ENCODE measurements at places on chromosomes 2 and 18.

- DNase-seq, result no peak
These were observed 85.0 kb upstream of the CREB1 start for GRCh38 chr2:207444756-207445155.

DNA sequence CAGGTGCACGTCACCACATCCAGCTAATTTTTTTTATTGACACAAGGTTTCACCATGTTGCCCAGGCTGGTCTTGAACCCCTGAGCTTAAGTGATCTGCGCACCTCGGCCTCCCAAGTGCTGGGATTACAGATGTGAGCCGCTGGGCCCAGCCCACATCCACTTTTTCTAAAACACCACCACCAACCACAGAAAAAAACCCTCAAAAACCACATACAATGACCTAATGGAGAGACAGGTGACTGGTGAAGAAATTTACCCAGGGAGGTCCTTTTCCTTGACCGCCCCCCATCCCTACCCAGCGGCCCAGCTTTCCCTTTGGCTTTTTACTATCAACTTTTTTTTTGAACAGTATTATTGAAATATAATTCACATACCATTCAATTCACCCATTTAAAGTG lies 47.9 kb downstream of the CACNB4 start:
- no peak for DNase-seq

DNA sequence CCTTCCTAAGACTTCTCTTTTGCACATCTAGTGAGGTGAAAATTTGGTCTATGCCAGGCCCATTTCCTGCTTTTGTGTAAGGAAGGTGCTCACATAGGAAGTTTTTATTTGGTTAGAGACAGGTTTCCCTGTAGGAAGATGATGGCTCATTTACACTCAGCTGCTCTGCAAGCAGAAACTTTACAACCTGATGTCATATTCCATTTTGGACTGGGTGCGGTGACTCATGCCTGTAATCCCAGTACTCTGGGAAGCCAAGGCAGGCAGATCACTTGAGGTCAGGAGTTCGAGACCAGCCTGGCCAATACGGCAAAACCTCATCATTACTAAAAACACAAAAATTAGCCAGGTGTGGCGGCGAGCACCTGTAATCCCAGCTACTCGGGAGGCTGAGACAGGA lies 35.8 kb downstream of the CASP10 start:
- no peak for DNase-seq

DNA sequence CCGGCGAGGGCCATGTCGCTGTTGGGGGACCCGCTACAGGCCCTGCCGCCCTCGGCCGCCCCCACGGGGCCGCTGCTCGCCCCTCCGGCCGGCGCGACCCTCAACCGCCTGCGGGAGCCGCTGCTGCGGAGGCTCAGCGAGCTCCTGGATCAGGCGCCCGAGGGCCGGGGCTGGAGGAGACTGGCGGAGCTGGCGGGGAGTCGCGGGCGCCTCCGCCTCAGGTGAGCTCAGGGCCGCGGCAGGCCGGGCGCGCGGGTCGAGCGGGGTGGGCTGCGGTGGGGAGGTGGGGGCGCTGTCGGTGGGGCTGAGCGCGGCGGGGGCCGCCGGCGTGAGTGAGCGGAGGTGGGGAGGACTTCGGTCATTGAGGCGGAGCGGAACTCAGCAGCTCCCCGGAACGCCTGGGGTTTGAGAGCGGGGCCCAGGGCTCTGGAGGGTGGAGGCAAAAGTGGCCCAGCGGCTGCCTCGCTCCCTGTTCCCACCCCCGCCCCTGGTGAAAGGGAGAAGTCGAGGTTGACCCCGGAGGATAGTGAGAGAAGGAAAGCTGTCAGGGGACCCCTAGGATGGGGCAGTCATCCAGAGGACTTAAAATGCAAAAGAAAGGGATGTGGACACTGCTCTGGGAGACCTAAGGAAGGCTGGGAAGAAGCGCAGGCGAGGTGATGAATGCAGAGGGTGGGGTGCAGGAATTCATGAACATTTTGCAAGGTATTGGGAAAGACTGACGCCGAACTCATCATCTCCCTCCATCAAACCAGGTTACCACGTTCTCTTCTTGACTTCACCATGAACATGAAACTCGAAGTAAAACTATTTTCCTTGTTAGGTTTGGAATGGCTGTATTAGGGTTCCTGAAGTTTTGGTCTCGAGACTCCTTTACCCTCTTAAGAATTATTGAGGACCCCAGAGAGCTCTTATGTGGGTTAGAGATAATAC lies 633 bp downstream of the MALT1 start:
- DNase-seq, result peak; percentile 28

- DNase-seq, result no peak
These were observed 21.8 kb upstream of the NOSTRIN start for GRCh38 chr2:168780669-168781071.

- DNase-seq, result peak; percentile 14
These were observed 194.1 kb downstream of the SS18 start for GRCh38 chr18:25896178-25896780.

- DNase-seq, result no peak
These were observed 7.3 kb downstream of the SS18 start for GRCh38 chr18:26083099-26083498.

- DNase-seq, result no peak
These were observed 149.2 kb downstream of the ARHGAP28 start for GRCh38 chr18:6878556-6879297.

- no peak for DNase-seq
These were observed 195.5 kb downstream of the ANAPC1 start for GRCh38 chr2:111688482-111688881.

GRCh38 chr2:66469214-66469902 lies 34.4 kb downstream of the MEIS1 start:
- DNase-seq, result no peak

DNA sequence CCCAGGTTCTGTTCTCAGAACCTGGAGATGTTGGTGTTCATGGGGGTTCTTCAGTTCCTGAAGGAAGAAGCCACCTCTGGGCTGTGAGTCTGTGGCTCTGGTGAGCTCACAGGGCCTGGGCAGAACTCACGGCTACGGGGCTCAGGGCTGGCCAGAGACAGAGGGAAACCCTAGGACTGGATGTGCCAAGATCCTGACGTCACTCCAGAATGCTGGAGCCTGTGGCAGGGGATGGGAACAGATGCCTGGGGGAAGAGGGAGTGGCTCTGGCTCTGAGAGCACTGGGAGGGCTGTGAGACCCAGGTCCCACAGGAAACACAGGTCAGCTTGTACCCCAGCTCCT lies at the start of gene OTOF:
Gene OTOF (minus strand): TSS at position 214 of the 343 bp plus-strand sequence.
- no peak for DNase-seq

- no peak for DNase-seq
These were observed 227.2 kb upstream of the SETBP1 start for GRCh38 chr18:44453505-44453904.

- DNase-seq, result no peak
These were observed 63.1 kb upstream of the MGAT5 start for GRCh38 chr2:134190807-134191203.

- no peak for DNase-seq
These were observed 76.9 kb downstream of the LDAH start for GRCh38 chr2:20745924-20746555.

DNA sequence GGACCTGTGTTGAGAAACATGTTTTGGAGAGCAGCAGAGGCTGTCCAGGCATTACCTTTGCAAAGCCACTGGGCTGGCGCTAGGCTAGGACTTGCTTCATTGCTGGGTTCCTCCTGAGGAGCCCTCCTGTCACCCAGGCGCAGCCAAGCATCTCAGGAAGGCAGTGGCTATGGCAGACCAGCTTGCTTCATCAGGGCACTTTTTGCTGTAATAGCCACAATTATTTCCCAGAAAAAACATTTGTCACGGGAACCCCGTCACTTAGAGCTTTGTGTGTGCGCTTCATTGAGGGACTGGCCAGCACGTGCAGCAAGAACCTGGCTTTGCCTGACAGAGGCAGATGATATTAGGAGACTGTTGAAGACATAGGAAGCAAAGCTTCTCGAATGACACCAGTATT lies 36.4 kb downstream of the SLC20A1 start:
- DNase-seq, result no peak

DNA sequence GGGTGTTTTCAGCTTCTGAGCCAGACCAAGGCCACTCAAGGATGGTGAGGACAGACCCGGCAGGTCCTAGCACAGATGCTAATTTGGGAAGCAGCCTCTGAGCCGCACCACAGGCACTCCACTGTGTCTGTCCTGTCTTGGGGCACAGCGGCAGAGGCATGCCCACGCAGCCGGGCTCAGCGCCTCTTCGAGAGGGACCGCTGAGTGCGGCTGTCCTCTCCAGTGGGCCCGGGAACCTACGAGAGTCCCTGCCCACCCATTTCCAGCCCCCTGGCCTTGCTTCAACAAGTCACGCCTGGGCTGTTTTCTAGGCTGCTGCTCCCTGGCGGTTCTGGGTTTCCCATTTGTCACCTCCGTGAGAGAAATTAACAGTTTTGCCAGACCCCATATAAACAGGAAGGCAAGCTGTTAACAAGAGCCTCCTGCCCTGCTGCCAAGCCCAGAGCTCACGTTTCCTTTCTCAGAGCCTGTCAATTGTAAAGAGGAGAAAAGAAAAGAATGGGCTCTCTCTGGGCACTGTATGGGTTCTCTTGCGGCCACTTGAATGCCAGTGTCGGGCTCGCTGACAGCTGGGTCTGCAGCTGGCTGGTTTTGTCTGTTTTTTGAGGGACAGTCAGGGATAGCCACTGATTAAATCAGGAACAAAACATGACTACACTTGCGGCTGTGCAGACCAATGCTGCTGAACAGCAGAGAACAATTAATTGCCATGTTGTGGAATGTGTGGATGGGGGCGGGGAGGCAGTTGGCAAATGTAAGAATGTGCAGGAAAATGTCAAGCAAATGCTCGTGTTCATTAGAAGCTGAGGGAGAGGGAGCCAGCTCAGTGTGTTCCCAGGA lies 30.6 kb downstream of the TMEM17 start:
- peak; percentile 42 for DNase-seq

DNA sequence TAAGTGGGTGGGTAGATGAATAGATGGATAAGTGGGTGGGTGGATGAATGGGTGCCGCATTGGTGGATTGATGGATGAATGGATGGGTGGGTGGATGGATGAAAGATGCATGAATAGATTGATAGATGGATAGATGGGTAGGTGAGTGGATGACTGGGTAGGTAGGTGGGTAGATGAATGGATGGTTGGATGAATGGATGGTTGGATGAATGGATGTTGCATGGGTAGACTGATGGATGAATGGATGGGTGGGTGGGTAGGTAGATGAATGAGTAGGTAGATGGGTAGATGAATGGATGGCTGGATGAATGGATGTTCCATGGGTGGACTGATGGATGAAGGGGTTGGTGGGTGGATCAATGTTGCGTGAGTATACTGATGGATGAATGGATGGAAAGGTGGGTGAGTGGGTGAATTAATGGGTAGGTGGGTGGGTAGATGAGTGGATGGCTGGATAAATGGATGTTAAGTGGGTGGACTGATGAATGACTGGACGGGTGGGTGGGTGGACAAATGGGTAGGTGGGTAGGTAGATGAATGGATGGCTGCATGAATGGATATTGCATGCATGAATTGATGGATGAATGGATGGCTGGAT lies 30.5 kb downstream of the ANKMY1 start:
- DNase-seq, result no peak

GRCh38 chr2:171173087-171173486 lies 12.4 kb upstream of the TLK1 start:
- DNase-seq, result no peak

DNA sequence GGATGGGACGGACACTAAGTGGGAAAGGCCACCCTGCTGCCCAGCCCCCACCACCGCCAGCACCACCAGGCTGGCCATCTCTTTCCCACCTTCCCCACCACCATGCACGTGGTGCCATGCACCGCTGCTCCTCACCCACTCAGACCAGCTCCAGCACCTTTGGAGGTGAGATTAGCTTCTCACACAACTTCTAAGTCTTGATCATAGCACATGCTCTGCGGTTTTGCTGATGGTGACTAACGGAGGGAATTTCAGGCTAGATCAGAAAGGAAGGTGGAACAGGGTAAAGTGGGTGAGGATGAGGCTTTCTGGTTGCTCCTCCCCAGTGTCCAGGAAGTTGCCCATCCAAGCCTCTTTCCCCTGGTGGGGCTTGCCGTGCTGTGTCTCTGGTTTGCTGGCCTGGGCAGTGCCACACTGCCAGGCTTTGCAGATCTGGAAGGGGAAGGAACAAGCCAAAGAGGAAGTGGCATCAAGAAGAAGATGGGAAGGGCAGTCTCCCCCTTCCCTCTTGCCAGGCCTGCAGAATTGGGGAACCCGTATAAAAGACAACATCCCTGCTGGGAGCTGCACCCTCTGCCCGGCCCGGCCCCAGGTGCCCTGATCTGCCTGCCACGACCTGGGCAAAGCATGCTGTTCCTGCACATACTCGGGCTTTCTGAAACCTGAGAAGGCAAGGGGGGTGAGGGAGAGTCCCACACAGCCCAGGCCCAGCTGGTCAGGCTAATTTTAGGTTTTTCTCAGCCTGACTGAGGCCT lies 44.3 kb upstream of the CAB39 start:
- no peak for DNase-seq

DNA sequence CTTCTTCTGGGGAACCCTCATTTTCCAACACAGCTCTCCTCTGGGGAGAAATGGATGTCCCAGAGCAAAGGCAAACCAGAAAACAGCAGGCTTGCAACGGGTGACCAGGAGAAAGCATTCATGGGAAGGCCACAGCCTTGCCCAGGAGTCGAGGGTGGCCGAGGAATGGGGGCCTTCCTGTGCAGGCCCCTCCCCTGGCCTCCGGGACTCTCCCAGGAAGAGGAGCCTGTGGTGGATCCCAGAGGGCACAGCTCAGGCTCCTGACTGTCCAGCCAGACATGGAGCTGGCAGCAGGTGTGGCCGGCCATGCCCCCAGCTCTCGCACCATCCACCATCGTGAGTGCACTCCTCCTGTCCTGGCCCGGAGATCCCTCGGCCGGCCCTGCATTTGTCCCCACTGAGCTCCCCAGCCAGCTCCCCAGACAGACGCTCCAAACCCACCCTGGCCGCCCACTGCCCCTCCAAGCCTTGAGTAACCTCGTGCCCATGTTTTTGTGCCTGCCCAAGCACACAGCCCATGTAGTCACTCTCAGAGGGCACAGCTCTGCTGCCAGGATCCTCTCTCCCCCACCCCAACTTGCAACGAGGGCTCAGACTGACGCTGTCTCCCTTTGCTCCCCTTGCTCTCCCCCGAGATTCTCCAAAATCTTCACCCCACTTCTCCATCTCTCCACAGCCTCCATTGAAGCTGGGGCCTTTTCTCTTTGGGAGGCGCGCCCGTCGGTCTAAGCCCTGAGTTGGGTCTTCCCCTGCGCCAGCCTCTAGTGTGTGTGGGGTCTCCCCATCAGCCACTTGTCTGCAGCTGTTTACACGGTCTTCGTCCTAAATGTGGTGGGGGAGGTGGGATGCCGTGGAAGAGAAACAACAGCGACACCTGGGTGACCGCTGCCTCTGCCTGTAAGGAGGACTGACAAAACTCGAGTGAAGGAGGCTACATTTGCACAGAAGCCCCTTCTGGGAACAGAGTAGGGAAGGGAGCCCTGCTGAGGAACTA lies 9.8 kb downstream of the PRLH start:
- no peak for DNase-seq

- DNase-seq, result no peak
These were observed 13.4 kb upstream of the CELF4 start for GRCh38 chr18:37578886-37579513.

GRCh38 chr2:58959996-58960395 lies 718.9 kb upstream of the FANCL start:
- no peak for DNase-seq
